ENCODE measurements at places on chromosomes 3 and 15.
A peak's percentile ranks its signal among the peaks of the same experiment; 100 is the strongest.

DNA sequence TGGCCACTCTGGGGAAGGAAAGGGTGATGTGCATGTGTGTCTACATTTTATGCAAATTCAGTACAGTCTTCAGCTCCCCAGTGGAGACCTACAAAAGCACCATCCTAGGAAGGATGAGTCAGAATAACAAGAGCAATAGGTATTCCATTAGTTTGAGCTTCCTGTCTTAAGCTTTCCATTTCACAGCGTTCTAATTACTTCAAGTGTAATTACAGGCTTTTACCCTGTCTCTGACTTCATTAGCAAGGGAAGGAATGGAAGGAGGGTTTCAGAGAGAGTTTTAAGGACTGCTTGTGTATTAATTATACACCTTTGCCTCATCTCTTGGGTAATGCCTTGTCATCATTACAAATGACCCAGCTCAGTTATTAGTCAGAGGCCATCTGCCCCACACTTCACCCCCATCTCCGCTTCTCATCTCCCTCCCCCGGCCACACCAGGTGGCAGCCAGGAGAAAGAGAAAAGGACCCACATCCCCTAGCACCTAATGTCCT, 202.8 kb upstream of the MRPL3 start:
- no peak for DNase-seq

- no peak for DNase-seq
Observed at GRCh38 chr3:53274938-53275605, 19.2 kb upstream of the TKT start.

DNA sequence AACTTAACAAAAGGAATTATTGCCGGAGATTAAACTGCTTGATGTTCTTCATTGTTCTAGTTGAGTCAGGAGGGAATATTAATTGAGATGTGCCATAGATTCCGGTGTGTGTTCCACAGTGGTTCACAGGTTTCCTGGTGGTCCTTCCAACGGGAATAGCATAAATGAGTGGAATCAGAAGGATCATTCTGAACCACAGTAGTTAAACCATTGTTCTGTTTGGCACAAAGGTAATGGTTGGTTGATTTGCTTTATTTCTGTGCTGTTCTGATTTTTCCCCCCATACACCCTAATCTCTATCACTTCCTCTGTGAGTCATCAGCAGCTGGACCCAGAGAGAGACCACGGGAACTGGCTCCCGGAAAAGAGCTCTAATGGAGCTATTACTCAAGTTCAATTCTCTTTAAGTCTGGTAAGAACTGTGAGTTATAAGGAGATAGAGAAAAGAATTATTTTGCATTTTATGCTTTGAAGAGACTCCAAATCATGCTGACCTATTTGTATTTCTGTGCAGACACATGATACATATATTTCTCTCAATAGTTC, 627.2 kb downstream of the ZIC1 start:
- DNase-seq, result no peak

- no peak for DNase-seq
Observed at GRCh38 chr15:93826293-93826692, 405.1 kb upstream of the MCTP2 start.

- DNase-seq, result no peak
Observed at GRCh38 chr3:101996832-101997231, 147.5 kb downstream of the NFKBIZ start.

DNA sequence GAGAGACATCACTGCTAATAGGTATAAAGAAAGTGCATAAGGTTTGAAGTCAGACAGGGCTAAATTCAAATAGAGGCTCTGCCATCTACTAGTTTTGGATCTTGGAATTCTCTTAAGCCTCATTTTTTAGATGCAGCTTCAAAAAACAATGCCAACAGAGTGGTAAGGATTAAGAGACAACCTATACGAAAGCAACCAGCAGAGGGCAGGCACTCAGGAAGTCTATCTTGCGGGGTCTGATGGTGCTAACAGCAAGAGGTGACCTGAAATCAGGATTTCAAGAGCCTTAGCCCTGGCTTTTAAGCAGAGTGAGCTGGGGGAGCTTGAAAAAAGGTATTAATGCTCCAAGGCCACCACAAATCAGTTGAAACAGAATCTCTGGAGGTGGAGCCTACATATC, 40.7 kb downstream of the LDHAL6B start:
- peak; percentile 59 for DNase-seq

GRCh38 chr3:52471371-52472238, 16.2 kb downstream of the NISCH start:
- peak; percentile 82 for DNase-seq

DNA sequence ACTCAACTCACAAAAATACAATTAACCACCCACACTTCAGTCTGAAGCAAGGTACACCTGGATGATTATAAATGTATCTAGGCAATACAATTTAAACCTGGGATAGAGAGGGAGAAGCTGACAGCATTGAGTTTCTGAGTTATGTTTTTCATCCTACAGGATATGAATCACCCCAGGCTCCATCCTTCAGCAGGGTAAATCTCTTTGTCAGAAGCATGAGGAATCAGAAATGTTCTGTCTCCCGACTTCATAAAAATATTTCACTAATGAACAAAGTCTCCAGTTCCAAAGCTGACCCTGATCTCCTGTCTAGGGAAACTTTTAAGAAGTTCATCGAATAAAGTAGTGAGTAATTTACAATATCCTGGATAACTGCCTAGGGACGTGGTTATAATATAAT, 25.5 kb upstream of the FRMD4B start:
- DNase-seq, result no peak

DNA sequence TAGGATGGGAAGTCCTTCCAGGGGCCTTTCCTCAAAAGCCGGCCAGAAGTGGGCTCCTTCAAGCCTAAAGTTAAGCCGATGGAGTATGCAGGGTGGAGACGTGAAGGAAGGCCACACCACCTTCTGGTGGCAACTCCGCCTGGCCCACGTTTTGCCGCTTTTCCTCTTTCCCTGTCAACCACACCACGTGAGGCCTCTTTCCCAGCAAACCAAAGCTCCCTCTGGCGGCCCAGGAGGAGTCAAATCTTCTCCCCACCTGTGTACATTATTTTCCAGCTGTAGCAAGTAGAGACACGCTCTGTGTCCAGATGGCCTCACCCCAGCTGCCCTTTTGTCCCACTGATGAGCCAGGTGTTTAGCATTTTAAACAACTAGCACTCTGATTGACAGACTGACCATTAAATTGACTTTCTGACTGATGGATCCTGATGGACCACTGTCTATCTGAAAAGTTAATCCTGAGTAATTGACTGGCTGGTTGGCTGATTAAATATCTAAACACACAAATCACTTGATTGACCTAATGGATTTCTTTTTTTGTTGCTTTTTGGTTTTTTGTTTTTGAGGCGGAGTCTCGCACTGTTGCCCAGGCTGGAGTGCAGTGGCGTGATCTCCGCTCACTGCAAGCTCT, 59.6 kb upstream of the ZBTB38 start:
- peak; percentile 59 for DNase-seq

- DNase-seq, result no peak
Observed at GRCh38 chr3:23051240-23052140, 151.6 kb upstream of the UBE2E2 start.

DNA sequence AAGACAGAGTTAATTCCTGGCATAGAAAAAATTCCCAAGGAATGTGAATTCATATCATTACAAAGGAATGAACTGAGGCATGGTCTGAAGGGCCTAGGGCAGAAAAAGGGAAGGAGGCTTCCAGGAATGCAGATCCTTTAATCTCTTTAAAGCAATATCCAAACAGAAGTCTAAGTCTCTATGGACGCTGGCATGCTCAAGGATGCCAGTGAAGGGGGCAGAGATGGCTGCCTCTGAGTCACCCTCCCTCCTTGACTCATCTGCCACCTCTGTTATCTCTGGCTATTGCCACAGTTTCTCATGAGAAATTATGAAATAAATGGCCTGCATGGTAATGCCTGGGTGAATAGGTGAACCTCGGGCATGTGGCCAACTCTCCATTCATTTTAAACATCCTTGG, 96.3 kb upstream of the BCL6 start:
- no peak for DNase-seq

DNA sequence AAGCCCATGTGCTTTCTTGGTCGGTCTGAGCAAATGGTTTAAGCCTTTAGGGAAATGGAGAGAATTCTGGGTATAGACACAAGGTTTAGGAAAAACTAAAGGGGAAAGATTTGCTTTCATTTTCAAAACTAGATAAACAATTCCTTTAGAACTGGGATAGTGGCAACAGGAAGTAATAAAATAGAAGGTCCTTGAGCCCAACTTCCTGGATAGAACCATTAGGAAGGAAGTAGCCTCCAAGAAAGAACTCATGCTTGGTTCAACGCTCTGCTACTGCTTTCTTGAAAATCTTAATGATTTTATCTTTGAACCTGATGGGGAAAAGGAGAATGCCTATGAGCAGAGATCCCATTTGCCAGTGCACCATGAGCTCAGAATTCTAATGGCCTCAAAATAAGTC, 147.0 kb upstream of the THRB start:
- DNase-seq, result no peak

DNA sequence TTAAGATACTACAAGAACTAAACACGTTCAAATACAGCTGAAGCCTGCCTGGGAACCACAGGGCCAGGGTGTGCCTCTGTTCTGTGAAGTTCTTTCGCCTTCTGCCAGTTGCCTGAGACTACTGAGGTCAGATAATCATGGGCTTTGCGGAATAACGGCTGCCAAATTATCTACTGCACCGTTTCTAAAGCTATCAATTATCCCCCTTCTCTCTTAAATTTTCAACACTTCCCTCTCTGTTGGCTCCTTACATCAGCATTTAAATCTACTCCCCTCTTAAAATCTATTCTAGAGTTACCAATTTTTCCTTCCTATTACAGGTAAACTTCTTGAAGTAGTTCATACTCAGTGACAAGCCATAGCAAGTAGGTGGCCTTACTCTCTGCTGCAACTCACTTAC, 6.2 kb upstream of the NEO1 start:
- no peak for DNase-seq

DNA sequence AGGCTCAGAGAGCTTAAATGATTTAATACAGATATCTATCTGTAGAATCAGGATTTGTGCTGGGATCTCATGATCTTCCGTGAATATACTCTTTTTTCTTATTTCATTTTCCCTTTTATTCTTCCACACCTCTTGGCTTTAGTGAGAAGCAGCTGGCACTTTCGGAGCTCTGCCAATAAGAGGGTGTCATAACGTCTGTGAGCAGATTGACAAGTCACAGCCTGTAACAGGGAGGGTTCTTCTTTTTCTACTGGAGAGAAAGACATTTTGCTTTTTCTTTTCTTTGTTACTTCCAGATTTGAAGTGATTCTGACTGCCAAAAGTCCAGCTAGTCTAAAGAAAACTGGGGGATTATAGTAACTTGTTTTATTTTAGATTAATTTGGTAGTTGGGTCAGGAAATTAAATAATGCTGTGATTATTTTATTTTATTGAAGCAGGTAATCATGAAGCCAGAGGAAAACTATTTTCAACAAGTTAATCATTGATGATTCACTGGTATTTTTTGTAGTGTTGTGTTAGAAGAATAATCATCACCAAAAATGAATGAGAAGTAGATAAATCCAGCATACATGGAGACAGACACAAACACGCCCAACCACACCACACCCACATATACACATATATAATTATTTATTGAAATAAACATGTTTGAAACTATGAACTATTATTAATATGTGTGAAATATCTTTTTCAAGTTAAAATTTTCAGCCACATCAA, 69.8 kb downstream of the TNFAIP8L3 start:
- no peak for DNase-seq

DNA sequence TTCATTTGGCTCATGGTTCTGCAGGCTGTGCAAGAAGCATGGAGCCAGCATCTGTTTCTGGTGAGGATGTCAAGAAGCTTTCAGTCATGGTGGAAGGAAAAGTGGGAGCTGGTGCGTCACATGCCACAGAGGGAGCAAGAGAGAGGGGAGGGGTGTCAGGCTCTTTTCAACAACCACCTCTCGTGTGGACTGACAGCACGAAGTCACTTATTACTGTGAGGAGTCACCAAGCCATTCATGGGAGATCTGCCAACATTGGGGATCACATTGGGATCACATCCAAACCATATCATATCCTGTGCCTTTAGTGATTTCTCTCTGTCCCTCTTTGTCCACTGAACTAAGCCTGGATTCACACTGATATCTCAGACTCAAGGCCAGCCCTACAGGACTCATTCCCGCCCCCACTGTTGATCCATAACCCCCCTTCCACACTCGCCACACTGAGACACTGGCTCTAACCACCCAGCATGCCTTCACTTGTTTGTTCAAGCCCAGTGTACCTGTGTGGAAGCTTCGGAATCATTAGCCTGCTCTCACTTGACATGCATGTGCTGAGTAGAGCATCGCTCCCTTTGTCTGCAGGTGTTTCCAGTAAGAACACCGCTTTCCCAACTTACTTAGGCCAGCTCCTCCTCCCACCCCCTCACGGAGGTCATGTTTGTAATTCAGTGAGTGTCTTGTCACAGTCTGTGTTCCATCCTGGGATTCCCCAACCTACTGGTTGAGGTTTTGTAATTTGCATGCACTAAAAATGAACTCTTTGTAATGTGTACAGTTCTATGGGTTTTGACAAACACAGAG, 132.2 kb downstream of the KLF13 start:
- no peak for DNase-seq

GRCh38 chr15:62649793-62650420, 392.6 kb upstream of the TPM1 start:
- DNase-seq, result peak; percentile 57

- no peak for DNase-seq
Observed at GRCh38 chr15:65937476-65937875, 68.2 kb downstream of the RAB11A start.

GRCh38 chr15:65468229-65468909, 45.6 kb upstream of the IGDCC4 start:
- DNase-seq, result no peak

DNA sequence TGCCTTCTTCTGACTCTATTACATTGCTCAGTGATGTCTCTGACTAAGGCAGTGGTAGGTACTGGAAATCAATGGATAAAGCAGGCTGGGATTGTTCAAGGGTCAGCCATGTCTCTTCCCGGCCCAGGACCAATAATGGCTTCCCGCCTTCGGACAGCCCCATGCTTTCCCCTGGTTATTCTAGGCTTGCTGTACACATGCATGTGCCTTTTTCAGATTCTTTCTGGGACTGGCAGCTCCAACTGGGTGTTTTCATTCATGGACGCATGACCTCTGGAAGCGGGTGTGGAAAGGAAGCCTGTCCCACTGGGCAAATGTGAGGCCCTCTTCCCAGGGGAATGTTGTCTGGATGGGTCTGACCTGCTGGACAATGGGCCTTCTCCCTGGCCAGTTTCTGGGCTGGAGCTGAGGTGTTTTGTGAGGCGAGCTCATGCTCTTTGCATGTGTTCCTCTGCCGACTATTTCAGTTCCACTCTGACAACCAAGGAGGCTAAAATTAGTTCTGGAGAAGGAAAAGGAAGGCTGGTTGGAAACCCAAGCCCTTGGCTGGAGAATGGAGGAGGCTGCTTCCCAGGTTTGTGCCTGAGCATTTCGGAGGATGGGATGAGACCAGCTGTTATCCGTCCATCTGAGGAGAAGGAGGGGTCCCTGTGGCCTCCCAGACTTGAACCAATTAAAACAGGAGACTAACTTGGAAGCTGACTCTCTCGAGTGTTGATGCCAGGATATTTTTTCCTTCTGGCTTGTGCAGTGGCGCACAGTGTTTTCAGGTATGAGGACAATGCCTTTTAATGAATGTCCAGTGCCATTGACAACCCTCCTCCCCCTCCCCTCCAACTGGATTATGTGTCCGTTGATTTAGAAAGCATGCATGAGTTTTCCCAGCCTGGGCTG, 6.9 kb downstream of the ACVR2B start:
- DNase-seq, result no peak
